ENCODE measurements at places on chromosomes 12 and 14.

DNA sequence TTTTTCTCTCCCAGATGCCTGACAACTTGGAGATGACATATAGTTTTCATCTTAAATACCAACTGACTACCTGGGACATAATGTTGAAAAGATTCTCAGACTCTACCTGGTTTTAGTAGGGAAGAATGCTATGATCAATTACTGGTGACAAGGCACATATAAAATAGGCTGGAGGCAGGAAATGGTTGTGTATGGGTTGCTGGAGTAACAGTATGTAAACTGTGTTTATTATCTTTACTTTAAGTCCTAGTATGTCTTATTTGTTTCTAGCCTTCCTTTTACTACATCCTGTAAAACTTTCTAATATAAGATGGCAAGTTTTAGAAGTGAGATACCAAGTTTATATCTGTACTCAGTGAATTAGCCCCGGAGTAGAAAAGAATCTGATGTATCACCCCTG is 98.1 kb downstream of the NUBPL start:
- DNase-seq = no peak

DNA sequence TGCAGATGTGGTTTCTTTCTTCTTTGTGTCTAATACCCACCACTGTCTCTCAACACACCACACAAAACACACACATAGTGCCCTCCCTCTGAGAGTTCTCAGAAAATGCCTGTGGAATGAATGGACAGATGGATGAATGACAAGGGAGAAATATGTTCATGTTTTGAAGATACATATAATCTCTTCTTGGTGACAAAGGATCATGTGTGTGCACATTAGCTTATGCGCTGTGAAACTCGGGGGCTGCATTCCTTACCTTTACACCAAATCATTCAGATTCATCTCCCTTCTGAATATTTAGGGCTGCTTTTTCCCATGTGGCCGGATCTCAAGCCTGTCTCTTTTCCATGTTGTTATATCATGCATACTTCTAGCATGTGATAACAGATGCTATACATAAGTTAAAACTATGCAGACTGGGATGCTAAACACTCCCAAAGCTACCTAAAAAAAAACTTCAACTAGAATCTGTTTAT is 111.4 kb downstream of the EPS8 start:
- DNase-seq = no peak

DNA sequence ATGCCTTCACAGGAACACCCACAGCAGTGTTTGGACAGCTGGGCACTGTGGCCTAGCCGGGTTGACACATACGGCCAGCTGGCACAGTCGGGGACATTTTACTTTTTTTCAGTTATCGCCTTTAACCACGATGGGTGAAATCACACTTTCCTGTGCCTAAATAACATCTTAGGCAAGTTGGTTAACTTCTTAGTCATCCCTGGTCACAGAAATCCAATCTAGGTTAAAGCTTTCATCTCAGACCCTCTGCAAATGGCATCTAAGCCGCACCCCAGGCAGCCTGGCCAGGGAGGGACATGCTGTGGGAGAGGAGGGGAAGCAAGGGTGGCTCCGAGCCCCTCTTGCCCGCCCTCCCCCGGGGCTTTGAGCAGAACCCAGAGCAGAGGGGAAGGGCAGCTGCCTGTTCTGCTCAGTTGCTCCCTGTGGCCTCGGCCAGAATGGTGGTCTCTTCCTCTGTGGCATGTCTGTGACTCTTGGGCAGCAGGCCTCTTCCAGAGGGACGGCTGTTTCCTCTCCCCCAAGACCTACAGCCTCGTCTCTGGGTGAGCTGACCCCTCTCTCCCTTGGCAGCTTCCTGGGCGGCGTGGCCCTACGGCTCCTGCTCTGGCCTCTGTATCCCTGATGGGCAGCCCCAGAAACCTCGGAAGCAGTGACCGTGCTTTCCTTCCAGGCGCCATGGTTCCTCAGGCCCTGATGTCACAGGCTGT is 85.4 kb upstream of the DYNC1H1 start:
- no peak for DNase-seq

DNA sequence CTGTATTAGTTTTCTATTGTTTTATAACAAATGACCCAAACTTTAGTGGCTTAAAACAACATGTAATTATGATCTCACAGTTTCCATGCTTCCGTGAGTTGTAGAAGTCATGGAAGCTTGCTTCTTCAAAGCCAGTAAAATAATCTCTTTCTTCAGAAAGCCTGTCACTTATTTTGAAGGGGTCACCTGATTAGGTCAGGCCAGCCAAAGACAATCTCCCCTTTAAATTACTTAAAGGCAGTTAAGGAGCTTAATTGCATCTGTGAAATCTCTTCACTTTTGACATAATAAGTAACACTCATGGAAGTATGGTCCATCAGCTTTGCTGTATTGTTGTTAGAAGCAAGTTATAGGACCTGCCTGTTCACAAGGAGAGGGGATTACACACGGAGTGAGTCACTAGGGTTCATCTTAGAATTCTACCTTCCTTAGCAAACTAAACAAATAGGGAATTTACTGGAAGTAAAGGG is 89.8 kb downstream of the FAR2 start:
- DNase-seq = no peak

- no peak for DNase-seq
Measured at GRCh38 chr14:68650404-68650994, 142.4 kb downstream of the ZFP36L1 start.

- no peak for DNase-seq
Measured at GRCh38 chr14:69672356-69672755, 61.0 kb downstream of the SUSD6 start.

GRCh38 chr12:15599266-15600037 is 189.7 kb downstream of the EPS8 start:
- no peak for DNase-seq

GRCh38 chr14:70788898-70789297 is 20.4 kb downstream of the MAP3K9 start:
- DNase-seq = no peak

DNA sequence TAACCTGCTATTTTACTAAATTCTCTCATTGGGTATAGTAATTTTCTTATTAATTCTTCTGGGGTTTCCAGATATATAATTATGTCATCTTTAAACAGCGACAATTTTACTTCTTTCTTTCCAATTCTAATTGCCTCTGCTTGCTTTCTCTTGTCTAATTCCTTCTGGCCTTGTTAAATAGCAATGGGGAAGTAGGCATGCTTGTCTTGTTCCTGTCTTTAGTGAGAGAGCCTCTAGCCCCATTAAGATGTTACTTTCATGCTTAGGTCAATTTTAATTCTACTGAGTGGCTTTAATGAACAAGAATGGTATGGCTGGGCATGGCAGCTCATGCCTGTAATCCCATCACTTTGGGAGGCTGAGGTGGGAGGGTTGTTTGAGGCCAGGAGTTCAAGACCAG is 31.7 kb downstream of the LRTM2 start:
- no peak for DNase-seq

GRCh38 chr12:47813511-47814196 is 6.0 kb downstream of the HDAC7 start:
- DNase-seq = no peak

GRCh38 chr14:89241934-89242651 is 174.9 kb downstream of the FOXN3 start:
- DNase-seq = no peak

DNA sequence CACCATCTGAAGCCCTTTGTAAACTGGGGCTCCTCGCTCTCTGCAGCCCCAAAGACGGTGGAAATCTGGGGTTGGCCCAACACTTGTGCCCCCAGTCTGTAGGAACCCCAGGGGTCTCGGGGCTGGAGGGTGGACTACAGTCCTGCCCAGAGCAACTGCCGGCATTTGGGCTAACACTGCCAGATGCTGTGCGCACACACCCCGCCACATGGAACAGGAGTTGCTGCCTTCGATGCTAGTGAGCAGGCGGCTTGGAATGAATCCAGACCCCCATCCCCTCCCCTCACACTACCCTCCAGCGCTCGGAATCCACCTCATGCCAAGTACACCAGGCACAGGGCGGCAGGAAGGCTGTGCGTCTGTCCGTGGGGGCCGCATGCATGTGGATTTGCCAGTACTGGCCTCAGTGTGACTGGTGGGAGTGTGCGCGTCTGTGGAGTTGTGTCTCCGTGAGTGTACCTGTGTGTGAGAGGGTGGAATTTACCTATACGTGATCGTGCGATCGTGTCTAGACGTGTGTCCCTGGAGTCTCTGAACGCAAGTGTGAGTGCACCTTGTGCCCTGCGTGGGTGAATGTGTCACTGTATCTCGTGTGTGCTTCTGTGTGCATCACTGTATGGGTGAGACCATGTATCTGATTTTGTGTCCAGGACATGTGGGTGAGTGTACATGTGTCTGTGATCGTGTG is 5.1 kb downstream of the LHX5 start:
- no peak for DNase-seq

GRCh38 chr14:21204167-21205025 is 48.5 kb upstream of the OR5AU1 start:
- DNase-seq = no peak

- DNase-seq = no peak
Measured at GRCh38 chr12:15679151-15679550, 110.0 kb downstream of the EPS8 start.

DNA sequence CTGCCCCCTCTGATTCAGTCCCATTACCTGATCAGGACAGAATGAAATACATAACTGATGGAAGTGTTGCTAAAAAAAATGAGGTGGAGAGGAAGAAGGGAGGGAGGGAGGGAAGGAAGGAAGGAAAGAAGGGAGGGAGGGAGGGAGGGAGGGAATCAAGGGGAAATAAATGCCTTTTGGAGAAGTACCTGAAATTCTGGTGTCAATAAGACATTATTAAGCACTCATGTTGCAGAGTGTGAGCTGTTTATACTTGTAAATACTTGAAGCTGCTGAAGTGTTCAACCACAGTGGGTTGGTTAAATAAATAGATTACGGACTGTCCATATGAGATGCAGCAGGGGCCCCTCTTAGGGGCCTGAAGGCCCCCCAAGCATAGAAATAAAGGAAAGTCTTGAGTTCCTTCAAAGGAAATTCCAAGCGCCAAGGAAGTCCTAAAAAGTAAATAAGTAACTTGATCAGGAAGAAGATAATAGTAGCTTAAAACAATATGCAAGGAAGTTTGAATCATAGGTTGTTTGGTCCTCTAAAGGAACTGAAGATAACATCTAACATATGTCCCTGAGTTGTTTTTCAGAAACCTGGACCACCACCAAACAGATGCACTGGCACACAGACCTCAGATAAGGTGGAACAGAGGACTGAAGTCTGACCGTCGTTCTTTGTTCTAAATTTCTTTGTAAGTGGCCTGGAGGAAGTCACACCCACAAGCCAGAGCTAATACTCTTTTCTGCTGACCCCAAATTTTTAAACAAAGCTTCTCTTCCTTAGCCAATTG is 110.8 kb downstream of the SEC23A start:
- DNase-seq = no peak

DNA sequence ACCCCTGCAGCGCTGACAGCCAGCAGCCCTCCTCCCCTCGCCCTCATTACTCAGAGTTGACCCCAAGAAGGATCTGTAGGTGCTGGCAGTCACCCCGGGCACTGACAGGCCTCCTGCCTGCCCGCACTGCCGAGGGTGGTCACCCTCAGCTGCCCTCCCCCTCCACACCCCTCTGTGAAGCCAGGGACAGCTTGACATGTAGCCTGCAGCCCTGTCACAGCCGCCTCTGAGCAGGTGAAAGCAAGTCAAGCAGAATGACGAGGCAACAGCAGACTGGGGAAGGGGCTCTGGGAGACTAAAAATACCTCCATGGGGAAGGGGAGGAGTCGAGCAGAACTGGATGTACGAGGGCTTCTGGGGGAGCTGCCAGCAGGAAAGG is 178.1 kb downstream of the DPF3 start:
- DNase-seq = no peak

Data from iPS DF 6.9 (cell line).